Sigmoid colon (tissue), 7 donors: ENCODE measurements at places on chromosomes 1 and 21. TPM values are rescaled to one million over a fixed set of nuclear protein-coding genes. Genes with fewer than 3 reads are reported as not detected.

PARK7 gene
- 217 TPM for total RNA-seq

- no peaks in the 10 kb centered on the region for H3K36me3 ChIP-seq
- no peaks in the 10 kb centered on the region for H3K27me3 ChIP-seq
- no peaks in the 10 kb centered on the region for H3K4me1 ChIP-seq
- no peak overlapping the region for H3K27ac ChIP-seq
Observed at GRCh38 chr1:101739826-101740330, 256.8 kb downstream of the OLFM3 start.

CD53 gene
- 32.9 TPM for total RNA-seq

- no peaks in the 10 kb centered on the region for H3K27me3 ChIP-seq
- H3K4me3 ChIP-seq, result no peak overlapping the region
- H3K27ac ChIP-seq, result no peak overlapping the region
- no peaks in the 10 kb centered on the region for H3K36me3 ChIP-seq
- DNase-seq, result no peak
Observed at GRCh38 chr1:208222376-208223126, 21.6 kb downstream of the PLXNA2 start.

- H3K27me3 ChIP-seq, result no peaks in the 10 kb centered on the region
- H3K4me3 ChIP-seq, result no peak overlapping the region
- H3K4me1 ChIP-seq, result no peaks in the 10 kb centered on the region
- no peaks in the 10 kb centered on the region for H3K36me3 ChIP-seq
- H3K27ac ChIP-seq, result no peak overlapping the region
- DNase-seq, result no peak
Observed at GRCh38 chr1:47976267-47976666, 20.9 kb downstream of the TRABD2B start.

- H3K4me1 ChIP-seq, result no peaks in the 10 kb centered on the region
- H3K27ac ChIP-seq, result no peak overlapping the region
- no peaks in the 10 kb centered on the region for H3K27me3 ChIP-seq
- DNase-seq, result no peak
- H3K36me3 ChIP-seq, result no peaks in the 10 kb centered on the region
- no peak overlapping the region for H3K4me3 ChIP-seq
Observed at GRCh38 chr1:29852248-29852647, 615.9 kb downstream of the PTPRU start.

DNA sequence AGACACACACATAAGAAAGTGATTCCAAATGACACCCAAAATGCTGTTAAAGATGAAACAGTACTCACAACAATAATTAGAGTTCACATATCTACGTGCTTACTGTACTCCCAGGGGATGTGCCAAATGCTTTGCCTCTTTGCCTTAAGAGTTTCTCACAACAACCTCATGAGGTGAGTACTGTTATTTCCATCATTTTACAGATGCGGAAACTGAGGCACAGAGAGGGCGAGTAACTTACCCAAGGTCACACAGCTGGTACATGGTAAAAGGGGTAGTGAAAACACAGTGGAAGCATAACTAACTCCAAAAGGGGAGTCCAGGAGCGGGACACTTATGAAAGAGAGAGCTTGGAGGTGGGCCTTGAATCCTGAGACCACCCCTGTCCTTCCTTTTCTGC lies 171.8 kb downstream of the ACTL8 start:
- peaks cover 14% of the 10 kb centered on the region for H3K4me1 ChIP-seq
- no peaks in the 10 kb centered on the region for H3K27me3 ChIP-seq
- DNase-seq, result no peak
- H3K4me3 ChIP-seq, result no peak overlapping the region
- no peaks in the 10 kb centered on the region for H3K36me3 ChIP-seq

SMG5 gene
- total RNA-seq, result 36.7 TPM

DNA sequence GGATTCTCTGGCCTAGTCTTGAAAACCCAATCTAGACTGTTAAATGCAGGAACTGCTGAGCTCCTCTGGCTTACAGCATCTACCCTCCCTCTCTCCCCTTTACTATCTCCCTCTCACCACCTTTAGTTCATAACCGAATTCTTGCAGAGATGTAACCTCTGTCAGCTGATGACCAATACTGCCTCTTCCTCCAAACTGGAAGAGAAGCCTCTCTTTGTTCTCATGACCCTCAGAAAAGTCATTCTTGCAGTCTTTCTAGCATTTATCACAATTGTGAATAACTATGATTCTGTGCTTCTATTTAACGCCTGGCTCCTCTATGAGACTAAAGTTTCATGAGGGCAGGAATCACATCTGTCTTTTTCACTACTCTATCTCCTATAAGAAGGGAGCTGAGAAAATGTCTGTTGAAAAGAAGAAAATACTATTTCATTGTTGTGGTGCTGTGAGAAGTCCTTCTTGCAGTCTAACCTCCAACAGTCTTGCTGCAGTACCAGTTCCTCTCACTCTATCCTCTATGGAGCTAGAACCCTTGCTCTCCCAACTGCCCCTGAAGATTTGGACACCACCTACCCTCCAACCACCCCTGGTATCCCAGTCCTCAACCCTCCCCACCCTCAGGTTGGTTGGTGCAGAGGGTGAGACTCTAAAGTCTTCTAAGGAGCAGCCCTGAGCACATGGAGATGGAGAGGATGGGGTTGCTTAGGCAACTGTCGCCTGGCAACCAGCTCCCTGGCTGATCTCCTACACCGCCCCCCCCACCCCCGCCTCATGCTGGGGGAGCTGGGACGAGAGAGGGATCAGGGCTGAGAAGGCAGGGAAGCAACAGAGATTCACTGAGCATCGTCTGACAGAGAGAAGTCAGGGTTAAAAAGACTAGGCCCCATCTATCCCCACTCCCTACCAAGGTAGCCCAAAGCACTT lies 13.9 kb downstream of the MEF2D start:
- no peak overlapping the region for H3K4me3 ChIP-seq
- H3K36me3 ChIP-seq, result peaks cover 18% of the 10 kb centered on the region
- H3K4me1 ChIP-seq, result no peaks in the 10 kb centered on the region
- H3K27ac ChIP-seq, result peak overlapping the region; percentile 100
- H3K27me3 ChIP-seq, result no peaks in the 10 kb centered on the region

DNA sequence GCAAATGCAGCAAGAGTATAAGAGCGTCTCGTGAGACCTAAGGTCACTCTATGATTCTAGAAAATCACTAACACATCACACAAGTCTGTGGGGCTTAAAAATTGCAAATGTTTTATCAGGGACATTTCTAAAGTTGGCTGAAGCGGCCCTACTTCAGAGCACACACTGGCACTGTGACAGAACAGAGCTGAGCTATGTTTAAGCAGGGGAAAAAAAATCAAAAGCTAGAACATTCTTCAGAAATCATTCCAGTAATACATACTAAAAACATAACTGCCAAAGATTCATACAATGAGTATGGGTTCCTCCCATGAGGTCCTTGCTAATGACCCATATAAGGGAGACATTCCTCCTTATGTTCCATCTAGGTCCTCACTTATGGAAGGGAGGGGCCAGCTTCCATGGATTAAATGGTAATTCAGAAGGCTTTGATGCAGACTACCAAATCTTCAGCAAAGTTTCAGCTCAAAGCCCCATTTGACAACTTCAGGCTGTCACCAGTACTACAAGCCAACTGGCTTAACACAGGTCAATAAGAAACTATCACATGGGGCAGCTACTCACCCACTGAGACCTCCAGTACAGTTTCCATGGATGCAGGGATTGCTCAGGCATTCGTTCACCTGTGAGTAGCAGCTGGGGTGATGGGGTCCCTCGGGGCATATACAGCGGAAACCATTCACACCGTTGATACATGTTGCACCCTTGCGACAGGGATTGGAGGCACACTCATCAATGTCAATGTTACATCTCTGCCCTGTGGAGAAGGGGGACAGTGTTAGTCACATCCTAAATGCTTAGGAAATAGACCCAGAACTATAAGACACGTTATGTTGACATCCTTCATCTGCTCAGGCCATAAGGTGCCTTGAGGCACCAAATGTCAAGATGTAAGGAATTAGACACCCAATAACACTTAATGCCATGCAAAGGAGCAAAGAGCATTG lies 58.4 kb upstream of the ADAM30 start:
- H3K4me1 ChIP-seq, result peaks cover 4% of the 10 kb centered on the region
- no peak overlapping the region for H3K4me3 ChIP-seq
- no peak for DNase-seq
- peaks cover 16% of the 10 kb centered on the region for H3K36me3 ChIP-seq

DNA sequence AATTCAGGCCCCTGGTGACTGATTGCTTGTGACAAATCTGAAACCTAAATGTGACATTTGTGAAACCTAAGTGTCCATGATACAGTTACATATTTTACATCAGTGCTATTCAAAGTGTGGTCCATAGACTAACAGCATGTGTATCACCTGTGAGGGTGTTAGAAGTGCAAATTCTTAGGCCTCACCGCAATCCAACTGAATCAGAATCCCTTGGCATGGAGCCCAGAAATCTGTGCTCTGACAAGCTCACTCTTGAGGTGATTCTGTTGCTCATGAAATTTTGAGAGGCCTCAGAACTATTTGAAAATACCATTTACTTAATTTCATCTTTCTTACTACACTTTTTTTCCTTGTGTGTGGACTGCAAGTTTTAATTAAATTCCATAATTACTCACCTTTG lies 587.9 kb downstream of the ADGRL2 start:
- H3K4me1 ChIP-seq, result no peaks in the 10 kb centered on the region
- no peak overlapping the region for H3K27ac ChIP-seq
- no peak overlapping the region for H3K4me3 ChIP-seq
- DNase-seq, result no peak
- H3K36me3 ChIP-seq, result no peaks in the 10 kb centered on the region
- H3K27me3 ChIP-seq, result no peaks in the 10 kb centered on the region

XCL2 gene
- not detected for total RNA-seq

DNA sequence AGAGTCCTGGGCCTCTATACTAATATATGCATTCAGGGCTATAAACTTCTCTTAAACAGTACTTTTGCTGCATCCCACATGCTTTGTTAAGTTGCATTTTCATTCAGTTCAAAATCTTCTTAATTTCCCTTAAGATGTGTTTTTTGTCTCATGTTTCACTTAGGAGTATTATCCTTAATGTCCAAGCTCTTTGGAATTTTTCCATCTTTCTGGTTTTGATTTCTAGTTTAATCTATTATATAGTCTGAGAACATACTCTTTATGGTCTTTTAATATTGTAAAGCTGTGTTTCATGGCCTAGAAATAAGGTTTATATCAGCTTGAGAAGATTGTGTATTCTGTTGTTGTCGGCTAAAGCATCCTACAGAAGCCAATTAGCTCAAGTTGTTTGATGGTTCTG lies 1041.8 kb downstream of the PLA2G4A start:
- no peak overlapping the region for H3K4me3 ChIP-seq
- H3K4me1 ChIP-seq, result no peaks in the 10 kb centered on the region
- H3K27me3 ChIP-seq, result no peaks in the 10 kb centered on the region
- no peaks in the 10 kb centered on the region for H3K36me3 ChIP-seq
- DNase-seq, result no peak
- H3K27ac ChIP-seq, result no peak overlapping the region

DNA sequence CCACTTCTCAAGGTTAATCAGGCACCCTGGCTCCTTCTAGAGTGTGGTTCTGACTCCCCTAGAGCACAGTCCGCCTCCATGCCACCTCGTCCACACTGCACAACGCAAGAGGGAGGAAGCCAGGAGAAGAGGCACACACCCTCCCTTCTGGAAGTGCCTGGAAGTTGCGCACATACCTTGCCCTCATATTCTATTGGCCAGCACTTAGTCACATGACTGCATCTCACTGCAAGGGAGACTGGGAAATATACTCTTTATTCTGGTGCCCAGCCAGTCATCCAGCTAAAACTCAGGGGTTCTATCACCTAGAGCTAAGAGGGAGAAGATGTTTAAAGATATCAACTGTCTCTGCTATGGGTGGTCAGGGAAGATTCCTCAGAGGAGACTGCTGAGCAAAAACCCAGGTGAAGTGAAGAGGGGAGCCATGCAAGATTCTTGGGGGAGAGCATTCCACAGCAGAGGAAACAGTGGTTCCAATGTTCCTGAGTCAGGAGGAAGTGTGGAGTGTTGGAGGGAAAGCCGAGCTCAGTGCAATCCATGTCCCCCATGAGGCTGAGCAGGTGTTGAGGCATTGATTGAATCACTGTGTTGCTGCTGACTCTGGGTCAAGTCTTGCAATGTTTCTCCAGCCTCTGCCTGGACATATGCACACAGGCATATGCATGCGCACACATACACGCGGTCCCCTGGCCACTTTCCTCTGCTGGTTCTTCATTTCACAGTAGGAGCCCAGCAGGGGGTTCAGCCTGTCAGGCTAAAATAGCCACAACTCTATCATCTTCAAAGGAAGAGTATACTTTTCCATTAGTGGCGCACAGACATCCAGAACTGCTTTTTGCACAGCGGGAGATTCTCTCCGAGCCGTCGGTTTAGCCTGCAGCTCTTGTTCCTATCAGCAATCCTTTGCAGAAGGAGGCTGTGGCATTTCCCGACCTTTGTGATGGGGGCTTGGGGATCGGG lies 22.3 kb upstream of the KLHDC7A start:
- H3K36me3 ChIP-seq, result no peaks in the 10 kb centered on the region
- no peaks in the 10 kb centered on the region for H3K4me1 ChIP-seq
- H3K4me3 ChIP-seq, result no peak overlapping the region
- no peak for DNase-seq
- no peaks in the 10 kb centered on the region for H3K27me3 ChIP-seq
- no peak overlapping the region for H3K27ac ChIP-seq

- peaks cover 82% of the 10 kb centered on the region for H3K4me1 ChIP-seq
- no peak overlapping the region for H3K4me3 ChIP-seq
- no peaks in the 10 kb centered on the region for H3K36me3 ChIP-seq
- no peak for DNase-seq
Observed at GRCh38 chr1:215603319-215603718, 36.2 kb downstream of the KCTD3 start.

TNN gene
- total RNA-seq, result 0.36 TPM

GRCh38 chr1:55775007-55775406 lies 559.8 kb upstream of the USP24 start:
- DNase-seq, result no peak
- H3K4me3 ChIP-seq, result no peak overlapping the region
- H3K36me3 ChIP-seq, result no peaks in the 10 kb centered on the region
- H3K27ac ChIP-seq, result no peak overlapping the region

HP1BP3 gene
- total RNA-seq, result 158 TPM

ZNF669 gene
- 4.2 TPM for total RNA-seq

- no peaks in the 10 kb centered on the region for H3K4me1 ChIP-seq
- no peak for DNase-seq
- H3K4me3 ChIP-seq, result no peak overlapping the region
- H3K36me3 ChIP-seq, result no peaks in the 10 kb centered on the region
- no peak overlapping the region for H3K27ac ChIP-seq
Observed at GRCh38 chr1:43779805-43780403, 72.6 kb downstream of the ST3GAL3 start.

- H3K36me3 ChIP-seq, result no peaks in the 10 kb centered on the region
- no peak for DNase-seq
- H3K4me1 ChIP-seq, result no peaks in the 10 kb centered on the region
- no peaks in the 10 kb centered on the region for H3K27me3 ChIP-seq
Observed at GRCh38 chr1:176857632-176858031, 306.9 kb downstream of the ASTN1 start.

GRCh38 chr21:26920055-26920454 lies 46.8 kb downstream of the ADAMTS5 start:
- no peaks in the 10 kb centered on the region for H3K27me3 ChIP-seq
- no peaks in the 10 kb centered on the region for H3K4me1 ChIP-seq
- no peak overlapping the region for H3K27ac ChIP-seq
- DNase-seq, result no peak

- no peak overlapping the region for H3K4me3 ChIP-seq
- DNase-seq, result no peak
- no peaks in the 10 kb centered on the region for H3K36me3 ChIP-seq
- H3K27me3 ChIP-seq, result no peaks in the 10 kb centered on the region
Observed at GRCh38 chr1:218775501-218776021, 398.1 kb upstream of the LYPLAL1 start.
